ENCODE measurements at places on chromosomes 12 and 14. TPM values are rescaled to one million over a fixed set of nuclear protein-coding genes. Genes with fewer than 3 reads are reported as not detected.

- DNase-seq, result no peak
- no peaks in the 10 kb centered on the region for H3K36me3 ChIP-seq
- H3K4me1 ChIP-seq, result no peaks in the 10 kb centered on the region
- no peak overlapping the region for H3K27ac ChIP-seq
- no peaks in the 10 kb centered on the region for H3K27me3 ChIP-seq
Observed at GRCh38 chr14:71070169-71070568, 162.9 kb downstream of the PCNX1 start.

Gene SPTLC2
- total RNA-seq, result 34.3 TPM

Gene KRT75
- not detected for total RNA-seq

GRCh38 chr12:77401064-77401769 lies 335.8 kb upstream of the E2F7 start:
- no peak overlapping the region for H3K4me3 ChIP-seq
- no peaks in the 10 kb centered on the region for H3K4me1 ChIP-seq
- no peaks in the 10 kb centered on the region for H3K27me3 ChIP-seq
- no peaks in the 10 kb centered on the region for H3K36me3 ChIP-seq

DNA sequence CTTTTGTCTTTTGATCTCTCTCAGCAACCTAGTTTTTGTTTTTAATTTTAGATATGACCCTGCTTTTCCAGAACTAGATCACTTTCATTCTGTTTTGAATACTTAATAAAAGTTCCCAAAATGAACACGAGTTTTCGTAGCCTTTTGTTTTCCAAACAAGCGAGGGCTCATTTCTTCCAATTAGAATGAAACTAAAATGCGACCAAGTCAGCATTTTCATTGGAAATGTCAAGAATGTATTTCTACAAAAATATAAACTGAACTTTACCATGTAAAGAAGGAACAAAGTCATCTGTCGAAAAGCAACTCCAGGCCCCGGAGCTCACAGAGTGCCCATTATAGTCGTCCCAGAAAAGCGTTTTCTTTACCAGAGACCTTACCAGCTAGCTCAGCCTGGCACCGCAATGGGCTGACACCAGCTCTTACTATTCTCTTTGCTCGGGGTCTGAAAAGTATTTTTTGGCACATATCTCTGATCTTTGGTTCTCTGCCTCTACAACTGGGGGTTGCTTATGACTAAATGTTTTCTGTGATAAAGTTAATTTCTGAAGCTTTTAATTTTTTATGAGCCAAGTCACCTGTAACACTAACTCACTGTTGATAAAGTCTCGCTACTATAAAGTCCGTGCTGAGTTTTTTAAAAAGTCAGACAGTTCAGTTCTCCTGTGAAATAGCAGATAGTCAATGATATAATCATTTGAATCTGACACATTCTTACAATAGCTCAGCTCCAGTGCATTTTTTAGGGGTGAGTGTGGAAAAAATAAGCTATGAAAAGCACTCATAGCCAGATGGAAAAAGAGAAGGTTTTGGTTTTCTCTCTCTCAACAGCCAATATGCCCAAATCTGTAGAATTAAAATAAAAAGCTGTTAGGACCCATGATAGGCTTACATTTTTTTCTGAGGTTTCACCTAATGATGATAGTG lies 43.4 kb downstream of the SAMD4A start:
- no peaks in the 10 kb centered on the region for H3K4me1 ChIP-seq
- no peak for DNase-seq
- no peak overlapping the region for H3K4me3 ChIP-seq
- no peak overlapping the region for H3K27ac ChIP-seq
- no peaks in the 10 kb centered on the region for H3K36me3 ChIP-seq
- no peaks in the 10 kb centered on the region for H3K27me3 ChIP-seq

Gene BDKRB1
- 15.3 TPM for total RNA-seq

- no peaks in the 10 kb centered on the region for H3K36me3 ChIP-seq
- H3K27ac ChIP-seq, result no peak overlapping the region
- no peak overlapping the region for H3K4me3 ChIP-seq
- DNase-seq, result no peak
- no peaks in the 10 kb centered on the region for H3K4me1 ChIP-seq
Observed at GRCh38 chr12:112989806-112990205, 11.5 kb downstream of the OAS2 start.

- no peaks in the 10 kb centered on the region for H3K36me3 ChIP-seq
- no peak overlapping the region for H3K27ac ChIP-seq
- no peaks in the 10 kb centered on the region for H3K27me3 ChIP-seq
- no peak overlapping the region for H3K4me3 ChIP-seq
- H3K4me1 ChIP-seq, result no peaks in the 10 kb centered on the region
Observed at GRCh38 chr12:51886021-51886710, 1.7 kb upstream of the ANKRD33 start.

Gene CORO1C
- total RNA-seq, result 137 TPM

Gene C14orf39
- 0.37 TPM for total RNA-seq

Gene TMTC1
- total RNA-seq, result 14.0 TPM

DNA sequence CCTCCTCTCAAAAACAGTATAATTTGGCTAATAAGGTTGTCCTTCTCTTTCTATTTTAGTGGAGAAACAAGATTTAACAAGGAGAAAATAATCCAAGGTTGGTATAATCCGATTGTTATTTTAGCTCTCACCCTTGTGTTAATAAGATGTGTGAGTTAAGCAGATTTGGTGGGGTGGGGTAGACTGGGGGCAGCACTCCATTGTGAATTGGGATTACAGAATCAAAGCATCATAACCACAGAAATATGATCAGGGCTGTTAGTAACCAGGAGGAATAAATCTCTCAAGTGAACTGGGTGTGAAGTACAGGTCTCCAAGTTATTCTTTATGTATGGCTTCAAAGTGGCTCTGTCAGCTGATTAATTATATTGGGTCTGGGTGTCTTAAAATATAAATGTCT lies 10.2 kb downstream of the TIGAR start:
- H3K4me3 ChIP-seq, result no peak overlapping the region
- no peaks in the 10 kb centered on the region for H3K4me1 ChIP-seq
- H3K36me3 ChIP-seq, result no peaks in the 10 kb centered on the region

DNA sequence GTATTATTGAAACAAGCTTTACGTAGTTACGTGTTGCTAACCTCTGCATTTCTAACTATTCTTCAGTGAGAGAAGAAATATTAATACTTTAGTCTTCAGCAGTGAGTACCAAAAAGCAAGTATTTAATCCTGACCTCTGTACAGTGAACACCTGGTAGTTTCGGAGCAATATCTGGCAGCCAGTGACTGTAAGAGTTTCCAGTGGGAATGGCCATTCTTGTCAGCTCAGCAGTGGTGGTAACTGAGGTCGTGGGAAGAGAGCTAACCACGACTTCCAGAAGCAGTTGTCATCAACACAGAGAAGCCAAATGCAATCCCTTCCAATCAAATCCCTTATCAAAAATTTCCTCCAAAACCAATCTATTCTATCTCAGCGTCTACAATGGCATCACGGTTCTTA lies 1500.2 kb upstream of the FLRT2 start:
- DNase-seq, result no peak
- H3K4me3 ChIP-seq, result no peak overlapping the region
- H3K27me3 ChIP-seq, result no peaks in the 10 kb centered on the region

DNA sequence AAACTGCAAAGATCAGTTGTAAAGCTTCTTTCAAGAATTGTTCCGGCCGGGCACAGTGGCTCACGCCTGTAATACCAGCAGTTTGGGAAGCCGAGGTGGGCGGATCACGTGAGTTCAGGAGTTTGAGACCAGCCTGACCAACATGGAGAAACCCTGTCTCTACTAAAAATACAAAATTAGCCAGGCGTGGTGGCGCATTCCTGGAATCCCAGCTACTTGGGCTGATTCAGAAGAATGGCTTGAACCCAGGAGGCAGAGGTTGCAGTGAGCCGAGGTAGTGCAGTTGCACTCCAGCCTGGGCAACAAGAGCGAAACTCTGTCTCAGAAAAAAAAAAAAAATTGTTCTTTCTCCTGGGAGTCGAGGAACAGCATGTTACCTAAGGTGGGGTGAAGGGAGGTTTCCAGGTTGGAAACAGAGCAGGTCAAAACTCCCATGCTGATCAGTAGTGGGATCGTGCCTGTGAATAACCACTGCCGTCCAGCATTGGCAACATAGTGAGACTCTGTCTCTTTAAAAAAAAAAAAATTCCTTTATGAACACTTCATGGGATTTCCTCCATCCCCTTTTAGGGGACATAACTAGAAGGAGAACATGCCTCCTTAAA lies 13.9 kb downstream of the FBXO34 start:
- H3K27me3 ChIP-seq, result no peaks in the 10 kb centered on the region
- no peaks in the 10 kb centered on the region for H3K36me3 ChIP-seq
- no peak overlapping the region for H3K4me3 ChIP-seq
- H3K27ac ChIP-seq, result no peak overlapping the region
- no peaks in the 10 kb centered on the region for H3K4me1 ChIP-seq

Gene DACT1
- total RNA-seq, result 19.6 TPM

GRCh38 chr14:75150150-75150549 lies 23.3 kb upstream of the NEK9 start:
- H3K4me3 ChIP-seq, result no peak overlapping the region
- no peaks in the 10 kb centered on the region for H3K27me3 ChIP-seq
- no peaks in the 10 kb centered on the region for H3K36me3 ChIP-seq
- no peak for DNase-seq
- H3K4me1 ChIP-seq, result peaks cover 14% of the 10 kb centered on the region

DNA sequence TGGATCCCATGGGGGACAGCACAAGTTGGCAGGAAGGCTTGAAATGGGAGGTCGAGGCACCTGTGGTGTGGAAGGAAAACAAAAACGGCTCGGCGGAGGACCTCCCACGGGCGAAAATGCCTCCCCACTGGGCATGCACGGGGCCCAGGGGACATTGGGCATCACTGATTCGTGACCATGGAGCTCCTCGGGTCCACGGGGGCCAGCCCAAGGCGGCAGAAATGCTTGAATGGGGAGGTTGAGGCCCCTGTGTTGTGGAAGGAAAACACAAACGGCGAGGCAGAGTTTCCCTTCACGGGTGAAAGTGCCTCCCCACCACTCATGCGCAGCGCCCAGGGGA lies 376.0 kb downstream of the ALG10 start:
- H3K4me1 ChIP-seq, result no peaks in the 10 kb centered on the region
- no peak overlapping the region for H3K27ac ChIP-seq
- H3K4me3 ChIP-seq, result no peak overlapping the region
- no peaks in the 10 kb centered on the region for H3K27me3 ChIP-seq

DNA sequence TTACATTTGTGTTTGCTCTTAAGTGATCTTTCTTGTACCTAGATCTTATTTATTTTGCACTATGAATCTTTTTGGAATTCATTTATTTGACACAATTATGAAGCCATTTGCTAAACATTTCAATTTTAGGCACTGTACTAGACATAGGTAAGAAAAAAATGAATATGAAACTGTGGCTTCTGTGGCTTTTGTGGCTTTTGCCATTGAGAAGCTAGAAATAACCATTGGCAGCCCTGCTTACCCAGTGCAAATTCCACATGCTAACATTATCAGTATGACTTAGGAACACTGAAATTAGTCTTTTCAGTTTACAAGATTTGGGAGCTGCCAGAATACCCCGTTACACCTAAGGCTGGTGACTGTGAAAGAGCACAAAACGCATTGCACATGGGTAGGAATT lies 60.1 kb downstream of the FSCB start:
- no peak overlapping the region for H3K4me3 ChIP-seq
- no peak for DNase-seq
- peaks cover 11% of the 10 kb centered on the region for H3K4me1 ChIP-seq

Gene PPP2R5E
- 26.3 TPM for total RNA-seq

Gene STXBP6
- total RNA-seq, result 48.8 TPM

- no peaks in the 10 kb centered on the region for H3K36me3 ChIP-seq
- DNase-seq, result peak; percentile 79
- no peak overlapping the region for H3K4me3 ChIP-seq
- H3K27ac ChIP-seq, result peak overlapping the region; percentile 88
- H3K4me1 ChIP-seq, result no peaks in the 10 kb centered on the region
Observed at GRCh38 chr12:12979731-12980259, 20.3 kb downstream of the HEBP1 start.

GRCh38 chr12:80868576-80868975 lies 69.2 kb downstream of the LIN7A start:
- no peaks in the 10 kb centered on the region for H3K27me3 ChIP-seq
- H3K4me3 ChIP-seq, result no peak overlapping the region
- DNase-seq, result peak; percentile 5
- H3K4me1 ChIP-seq, result no peaks in the 10 kb centered on the region

Gene CCDC197
- not detected for total RNA-seq

DNA sequence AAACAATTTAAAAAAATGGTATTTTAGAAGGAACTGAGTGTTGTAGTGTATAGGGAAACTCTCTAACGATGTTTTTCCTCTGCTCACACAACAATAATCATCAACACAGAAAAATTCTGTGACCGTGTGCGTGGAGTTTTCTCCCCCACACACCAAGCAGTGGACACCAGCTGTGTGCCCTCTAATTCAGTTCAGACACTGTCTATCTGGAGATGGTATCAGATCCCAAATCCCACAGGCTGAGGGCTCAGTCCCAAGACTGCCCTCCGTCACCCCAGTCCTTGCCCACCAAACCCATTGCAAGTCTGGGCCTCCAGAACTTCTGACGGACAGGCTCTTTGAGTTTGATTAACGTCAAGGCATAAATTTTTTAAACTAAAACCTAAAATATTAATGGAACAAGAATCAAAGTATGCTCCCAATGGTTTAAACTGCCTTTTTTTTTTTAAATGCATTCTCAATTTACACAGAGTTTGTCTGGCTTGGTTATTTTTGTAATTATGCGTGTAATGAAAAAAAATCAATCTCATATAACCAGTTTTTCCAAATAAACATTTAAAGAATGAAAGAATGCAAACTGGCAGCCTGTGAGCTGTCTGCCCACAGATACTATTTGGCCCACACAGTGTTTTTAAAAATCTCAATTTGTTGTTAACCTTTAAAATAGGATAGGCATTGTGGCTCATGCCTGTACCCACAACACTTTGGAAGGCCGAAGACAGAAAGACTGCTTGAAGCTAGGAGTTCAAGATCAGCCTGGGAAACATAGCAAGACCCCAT lies 19.2 kb downstream of the BLTP3B start:
- H3K4me1 ChIP-seq, result peaks cover 3% of the 10 kb centered on the region
- H3K27ac ChIP-seq, result no peak overlapping the region
- no peaks in the 10 kb centered on the region for H3K36me3 ChIP-seq
- H3K4me3 ChIP-seq, result no peak overlapping the region
- H3K27me3 ChIP-seq, result no peaks in the 10 kb centered on the region

GRCh38 chr14:52640137-52640536 lies 55.2 kb downstream of the ERO1A start:
- H3K4me3 ChIP-seq, result no peak overlapping the region
- no peaks in the 10 kb centered on the region for H3K4me1 ChIP-seq
- H3K36me3 ChIP-seq, result no peaks in the 10 kb centered on the region
- H3K27me3 ChIP-seq, result no peaks in the 10 kb centered on the region

- no peak overlapping the region for H3K4me3 ChIP-seq
- no peaks in the 10 kb centered on the region for H3K27me3 ChIP-seq
- H3K27ac ChIP-seq, result no peak overlapping the region
- H3K4me1 ChIP-seq, result no peaks in the 10 kb centered on the region
Observed at GRCh38 chr12:64097366-64098105, 124.6 kb downstream of the KICS2 start.

Data from hepatocyte (in vitro differentiated cells).